Renal cortical epithelial cell (primary cell): ENCODE measurements at places on chromosomes 6 and 20. TPM values are rescaled to one million over a fixed set of nuclear protein-coding genes. Genes with fewer than 3 reads are reported as not detected.

TRAPPC3L gene
- total RNA-seq = not detected in 2 replicates

GINM1 gene
- 70.5 and 91.2 TPM in 2 replicates for total RNA-seq

GJE1 gene
- not detected in 2 replicates for total RNA-seq

TFAP2D gene
- total RNA-seq = not detected in 2 replicates

SLC52A3 gene
- total RNA-seq = 1.6 and 1.9 TPM in 2 replicates

ADNP gene
- total RNA-seq = 27.1 and 86.6 TPM in 2 replicates

OR12D3 gene
- not detected in 2 replicates for total RNA-seq

C2 gene
- total RNA-seq = 1.7 TPM in 1 of 2 replicates, not detected in the other

GRCh38 chr20:40156600-40157317 is 532.3 kb downstream of the MAFB start:
- DNase-seq = no peak

DNA sequence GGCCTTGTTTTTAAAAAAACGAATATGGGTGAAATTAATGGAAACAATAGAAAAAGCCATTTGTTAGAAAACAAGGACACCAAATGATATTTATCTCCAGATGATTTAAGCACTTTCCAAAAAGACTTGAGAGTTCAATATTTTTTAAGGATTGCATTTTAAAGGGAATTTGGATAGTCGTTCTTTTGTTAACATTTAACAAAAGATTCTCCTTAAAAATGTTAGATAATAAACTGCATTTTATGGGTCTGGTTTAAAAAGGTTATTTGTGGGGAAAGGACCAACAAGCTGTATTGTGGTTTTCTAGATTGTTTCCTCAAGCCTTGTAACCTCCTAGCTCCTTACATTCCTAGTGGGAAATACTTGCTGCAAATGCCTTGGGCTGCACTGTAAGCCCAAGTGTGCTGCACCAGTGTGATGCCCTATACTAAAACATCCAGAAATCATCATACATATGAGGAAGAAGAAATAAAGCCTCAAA is 1.5 kb upstream of the PHIP start:
- peak; percentile 56 for DNase-seq

DNA sequence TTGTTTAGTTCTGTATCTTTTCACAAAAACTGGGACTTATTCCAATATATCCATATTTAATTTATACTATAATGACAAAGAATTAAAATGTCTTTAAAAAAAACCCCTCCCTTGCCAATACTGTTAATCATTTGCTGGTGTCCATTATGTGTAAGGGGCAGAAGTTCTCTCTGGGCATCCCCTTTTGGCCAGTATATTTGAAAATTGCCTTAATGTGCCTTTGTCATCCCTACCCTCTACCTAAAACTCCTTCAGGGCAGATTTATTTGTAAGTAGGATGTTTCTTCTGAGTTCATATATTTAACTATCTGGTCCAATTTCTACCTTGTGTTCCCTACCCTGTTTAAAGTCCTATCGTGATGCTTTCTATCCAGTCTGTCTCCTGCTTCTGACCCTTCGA is 62.9 kb downstream of the ARHGAP18 start:
- no peak for DNase-seq

GRCh38 chr6:131419702-131420101 is 153.3 kb upstream of the ARG1 start:
- no peak for DNase-seq

DNA sequence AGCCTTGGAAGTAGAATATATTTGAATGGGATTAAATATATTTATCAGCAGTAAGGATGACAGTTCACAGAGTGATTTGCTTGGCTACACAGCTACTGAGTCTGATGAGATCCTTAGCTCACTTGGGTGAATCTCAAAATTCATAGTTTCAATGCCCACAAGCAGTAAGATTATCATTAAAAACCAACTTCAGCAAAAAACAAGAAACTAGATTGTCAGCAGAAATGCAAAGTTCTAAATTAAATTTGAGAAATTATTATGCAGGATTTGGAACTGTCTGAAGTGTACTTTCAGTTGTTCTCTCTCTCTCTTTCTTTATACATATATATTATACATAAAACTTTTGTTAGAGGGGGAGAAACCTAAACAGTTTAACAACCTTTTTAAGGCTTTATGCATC is 288.8 kb upstream of the SASH1 start:
- no peak for DNase-seq

- DNase-seq = no peak
These were observed 125.1 kb upstream of the LOC128125822 start for GRCh38 chr6:63447134-63447533.

DNA sequence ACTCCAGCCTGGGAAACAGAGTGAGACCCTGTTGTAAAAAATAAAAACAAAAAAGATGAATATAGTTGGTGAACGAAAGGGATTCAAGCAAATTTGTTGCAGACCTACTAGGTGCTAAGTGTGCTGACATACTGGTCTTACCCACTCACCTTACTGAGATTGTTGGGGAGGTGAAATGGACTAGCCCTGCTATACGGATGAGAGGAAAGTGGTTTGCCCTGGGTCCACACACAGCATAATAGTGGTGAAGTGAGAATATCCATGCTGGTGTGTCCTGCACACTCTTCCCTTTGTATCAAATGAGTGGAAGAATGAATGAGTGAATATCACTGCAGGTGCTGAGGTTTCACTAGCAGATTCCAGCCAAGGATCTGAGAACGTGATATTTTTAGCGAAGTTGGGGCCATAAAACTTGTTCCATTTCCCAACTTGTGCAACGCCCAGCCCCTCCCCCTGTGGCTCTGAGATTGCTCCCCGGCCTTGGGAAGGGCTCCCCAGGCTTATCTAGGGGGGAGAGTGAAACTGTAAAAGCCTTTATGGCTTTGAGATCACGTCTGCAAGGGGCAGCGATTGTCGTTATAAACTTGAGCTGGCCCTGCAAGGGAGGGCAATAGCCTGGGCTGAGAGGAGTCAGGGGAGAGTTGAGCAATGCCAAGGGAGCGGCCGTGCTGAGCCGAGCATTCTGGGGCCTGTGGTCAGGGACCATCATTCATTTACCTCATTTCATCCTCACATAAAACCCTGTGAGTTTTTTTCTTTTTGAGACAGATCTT is 33.2 kb upstream of the TTPAL start:
- peak; percentile 79 for DNase-seq

DNA sequence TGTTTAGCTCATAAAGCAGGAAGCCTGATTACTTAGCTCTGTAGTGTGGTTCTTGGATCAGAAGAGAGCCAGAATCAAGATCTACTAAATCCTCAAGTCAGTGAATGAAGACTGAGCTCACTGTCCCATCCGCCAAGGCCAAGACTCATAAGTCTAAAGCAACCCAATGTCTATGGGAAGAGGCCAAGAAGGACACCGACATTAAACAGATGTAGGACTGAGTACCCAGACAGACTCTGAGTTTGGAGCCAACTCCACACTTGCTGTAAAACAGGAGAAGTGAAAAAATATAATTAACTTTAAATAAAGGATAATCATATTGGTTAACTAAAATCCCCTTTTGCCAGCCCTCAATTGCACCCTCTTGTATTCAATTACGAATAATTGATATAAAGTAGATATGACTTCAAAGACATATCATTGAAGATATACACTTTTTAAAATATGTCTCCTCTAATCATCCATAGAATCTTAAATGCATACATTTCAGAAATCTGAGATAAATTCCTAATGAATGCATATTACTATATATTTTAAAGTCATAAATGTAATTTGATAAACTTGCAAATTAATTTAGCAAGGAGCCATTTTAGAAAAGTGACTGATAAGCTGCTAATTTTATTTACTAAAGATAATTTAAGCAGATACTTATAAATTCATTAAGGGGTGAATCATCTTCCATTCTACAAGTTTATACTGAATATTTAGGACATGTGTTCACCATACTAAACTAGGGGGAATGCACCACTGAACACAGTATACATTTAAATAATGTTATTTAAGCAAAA is 617.0 kb upstream of the ARID1B start:
- DNase-seq = no peak

DNA sequence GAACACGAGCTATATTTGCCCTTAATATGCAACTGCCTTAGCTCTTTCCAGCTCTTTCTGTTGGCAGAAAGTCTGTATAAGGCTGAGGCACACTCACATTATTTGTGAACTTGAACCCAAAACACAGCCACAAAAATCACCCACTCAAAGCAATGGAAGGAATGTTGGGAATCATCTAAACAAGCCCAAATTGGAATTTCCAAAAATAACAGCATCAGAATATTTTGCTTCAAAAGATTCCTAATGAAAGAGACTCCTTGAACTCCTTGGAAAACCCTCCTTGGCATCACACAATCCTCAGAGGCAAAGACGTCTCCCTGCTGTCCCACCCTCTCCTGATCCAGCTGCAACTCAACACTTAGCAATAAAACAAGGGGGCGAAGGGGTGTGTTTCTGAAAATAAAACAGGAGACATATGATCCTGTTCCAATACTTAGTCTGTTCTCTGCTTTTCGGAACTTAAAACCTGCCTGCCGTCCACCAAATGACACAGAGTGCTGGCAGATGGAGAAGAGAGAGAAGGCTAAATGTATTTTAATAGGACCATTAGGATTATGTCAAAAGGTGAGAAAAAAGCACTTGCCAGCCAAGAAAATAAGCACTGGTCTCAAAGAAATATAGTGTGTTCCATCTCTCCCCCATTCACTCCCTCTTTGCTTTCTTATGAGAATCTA is 320.7 kb upstream of the JARID2 start:
- DNase-seq = no peak

GRCh38 chr6:113428702-113429101 is 428.4 kb upstream of the MARCKS start:
- no peak for DNase-seq

DNA sequence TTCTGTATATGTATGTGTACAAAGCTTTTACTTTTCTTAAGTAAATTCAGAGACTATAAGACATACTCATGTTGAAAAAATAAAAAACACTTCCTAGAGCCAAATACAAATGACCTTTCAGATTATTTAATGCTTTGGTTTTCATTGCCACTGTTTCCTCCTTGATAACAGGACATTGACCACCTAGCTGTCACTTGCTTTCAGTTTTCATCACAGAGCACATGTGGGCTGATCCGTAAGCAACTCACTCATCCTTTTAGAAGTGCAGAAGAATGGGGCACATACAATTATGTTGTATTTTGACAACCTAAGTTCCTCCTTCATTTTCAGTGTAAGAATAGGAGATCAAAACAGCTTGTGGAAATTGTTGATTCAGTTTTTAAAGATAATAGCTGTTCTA is 6.2 kb downstream of the ZBTB2 start:
- no peak for DNase-seq

- DNase-seq = no peak
These were observed 554.5 kb upstream of the MAP3K7 start for GRCh38 chr6:91141346-91141745.

DNA sequence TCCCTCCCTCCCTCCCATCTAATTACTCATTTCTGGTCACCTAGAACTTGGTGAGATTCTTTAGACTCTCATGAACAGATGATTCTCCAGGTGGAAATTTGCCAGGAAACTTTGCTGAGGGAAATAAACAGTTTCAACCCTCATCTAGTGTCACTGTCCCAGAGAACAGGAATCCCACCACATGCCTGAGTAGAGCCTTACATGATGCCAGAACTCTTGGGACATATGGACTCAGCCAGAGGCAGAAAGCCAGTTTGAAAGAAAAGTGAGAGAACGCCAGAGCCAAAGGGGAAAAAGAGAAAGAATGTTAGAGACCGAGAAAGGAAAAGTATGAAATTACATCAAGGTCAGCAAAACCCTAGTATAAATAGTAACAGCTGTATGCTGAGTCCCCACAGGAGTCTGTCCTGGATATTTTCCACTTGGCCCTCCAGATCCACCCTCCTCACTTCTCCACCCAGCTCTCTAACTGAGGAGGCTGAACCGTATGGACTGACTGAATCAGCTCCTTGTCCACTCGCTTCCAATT is 127.5 kb upstream of the COL21A1 start:
- peak; percentile 77 for DNase-seq

DNA sequence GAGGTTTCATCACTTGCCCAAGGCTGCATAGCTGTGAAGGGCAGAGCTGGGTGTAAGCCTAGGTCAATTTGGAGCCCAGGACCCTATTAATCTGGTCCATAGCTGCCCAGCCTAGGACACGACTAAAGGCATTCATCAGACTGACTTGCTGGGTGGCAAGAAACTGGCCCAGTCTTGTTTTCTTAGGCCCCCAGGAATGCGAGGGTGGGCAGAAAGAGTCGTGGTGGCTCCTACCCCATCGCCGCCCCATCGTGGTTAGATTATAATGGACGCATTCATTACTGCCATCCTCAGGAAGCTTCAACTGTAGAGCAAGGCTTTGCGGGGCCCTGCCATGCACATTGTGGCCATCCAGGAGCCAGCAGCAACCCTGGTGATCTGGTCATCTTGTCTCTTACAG is 16.1 kb downstream of the DYNLRB1 start:
- no peak for DNase-seq

DNA sequence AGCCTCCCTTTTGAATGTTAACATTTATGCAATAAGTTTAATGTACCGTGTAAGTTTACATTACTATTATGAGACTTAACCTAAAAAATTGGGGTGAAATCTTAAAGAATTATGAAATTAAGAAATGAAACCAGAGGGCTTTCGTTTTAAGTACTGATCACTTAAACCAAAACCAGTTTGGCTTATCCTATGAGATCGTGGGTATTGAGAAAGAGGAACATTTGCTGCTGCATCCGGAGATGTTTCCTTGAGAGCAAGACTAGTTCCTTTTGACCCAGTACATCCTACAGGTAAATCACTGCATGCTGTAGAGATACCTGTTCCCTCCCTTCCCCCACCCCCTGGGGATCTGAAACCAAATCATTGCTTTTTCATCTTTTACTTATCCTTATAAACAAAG is 201.3 kb downstream of the ESR1 start:
- DNase-seq = no peak

GRCh38 chr6:137678451-137678850 is 184.3 kb upstream of the OLIG3 start:
- no peak for DNase-seq

DNA sequence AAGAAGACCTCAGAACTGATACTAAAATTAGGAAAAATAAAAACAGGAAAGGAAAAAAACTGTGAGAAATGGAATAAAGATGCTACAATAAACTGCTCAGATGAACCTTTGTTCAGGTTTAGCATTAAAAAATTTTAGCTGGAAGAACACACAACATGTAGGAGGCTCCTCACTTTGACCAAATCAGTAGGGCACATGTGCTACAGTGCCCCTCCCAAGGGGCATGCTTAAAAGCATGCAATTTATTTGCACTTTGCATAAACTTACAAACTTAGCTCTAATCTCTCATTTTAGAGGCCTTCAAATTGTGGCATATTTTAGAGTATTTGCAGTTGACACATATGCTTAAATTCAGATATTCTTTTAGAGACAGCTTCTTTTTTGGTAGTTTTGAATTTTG is 570.2 kb downstream of the UTRN start:
- DNase-seq = no peak

DNA sequence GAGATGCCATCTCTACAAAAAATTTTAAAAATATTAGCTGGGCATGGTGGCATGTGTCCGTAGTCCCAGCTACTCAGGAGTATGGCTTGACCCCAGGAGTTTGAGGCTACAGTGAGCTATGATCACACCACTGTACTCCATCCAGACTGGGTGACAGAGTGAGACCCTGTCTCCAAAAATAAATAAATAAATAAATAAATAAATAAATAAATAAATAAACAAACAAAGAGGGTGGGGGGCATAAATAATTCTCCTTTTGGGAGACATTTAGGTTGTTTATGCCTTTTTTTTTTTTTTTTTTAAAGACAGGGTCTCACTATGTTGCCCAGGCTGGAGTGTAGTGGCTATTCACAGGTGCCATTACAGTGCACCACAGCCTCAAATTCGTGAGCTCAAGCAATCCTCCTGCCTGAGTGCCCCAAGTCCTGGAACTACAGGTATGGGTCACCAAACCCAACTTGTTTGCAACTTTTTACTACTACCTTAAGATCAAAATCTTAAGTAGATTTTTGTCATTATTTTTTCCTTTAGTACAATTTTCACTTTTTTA is 29.5 kb downstream of the FASTKD5 start:
- no peak for DNase-seq
